ENCODE measurements at places on chromosomes 7 and 10.

DNA sequence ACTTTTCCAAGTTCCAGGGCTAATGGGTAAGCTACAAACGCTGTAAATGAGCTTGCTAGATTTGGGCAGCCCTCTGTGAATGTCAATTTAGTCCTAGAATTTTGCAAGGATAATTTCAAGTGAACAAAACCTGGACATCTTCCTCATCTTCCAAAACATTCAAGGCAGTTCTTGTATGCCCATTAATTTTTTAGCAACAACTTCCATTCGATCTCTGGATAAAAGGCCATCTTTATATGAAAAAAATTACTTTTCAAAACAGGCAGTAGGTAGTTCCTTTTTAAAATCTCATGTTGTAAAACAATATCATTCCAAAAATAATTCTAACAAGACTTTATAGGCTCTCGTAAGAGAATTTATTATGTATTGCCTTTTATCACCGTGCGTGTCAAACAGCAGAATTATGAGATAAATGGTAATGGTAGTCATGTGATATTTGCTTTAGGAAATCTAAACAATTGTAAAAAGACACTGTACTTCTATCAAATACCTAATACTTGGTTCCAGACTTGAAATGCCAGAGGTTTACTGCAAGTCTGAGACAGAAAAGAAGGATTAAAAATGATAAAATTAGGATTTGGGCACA is 143.7 kb upstream of the NRP1 start:
- no peak for DNase-seq

DNA sequence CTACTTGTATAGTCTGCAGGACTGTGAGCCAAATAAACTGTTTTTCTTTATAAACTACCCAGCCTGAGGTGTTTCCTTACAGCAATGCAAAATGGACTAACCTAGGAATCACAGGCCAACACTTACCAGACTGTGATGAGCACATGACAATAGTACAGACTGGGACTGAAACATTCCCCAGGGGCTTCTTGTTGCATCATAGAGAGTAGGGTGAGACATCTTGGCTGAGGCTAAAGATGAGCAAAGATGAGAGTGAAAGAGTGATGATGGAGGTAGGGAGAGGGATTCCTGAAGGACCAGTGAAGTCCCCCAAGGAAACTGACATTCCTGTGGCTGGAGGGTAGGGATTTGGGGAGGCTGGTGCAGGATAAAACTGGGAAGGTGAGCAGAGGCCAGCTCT is 194.4 kb downstream of the TPST1 start:
- DNase-seq, result no peak

DNA sequence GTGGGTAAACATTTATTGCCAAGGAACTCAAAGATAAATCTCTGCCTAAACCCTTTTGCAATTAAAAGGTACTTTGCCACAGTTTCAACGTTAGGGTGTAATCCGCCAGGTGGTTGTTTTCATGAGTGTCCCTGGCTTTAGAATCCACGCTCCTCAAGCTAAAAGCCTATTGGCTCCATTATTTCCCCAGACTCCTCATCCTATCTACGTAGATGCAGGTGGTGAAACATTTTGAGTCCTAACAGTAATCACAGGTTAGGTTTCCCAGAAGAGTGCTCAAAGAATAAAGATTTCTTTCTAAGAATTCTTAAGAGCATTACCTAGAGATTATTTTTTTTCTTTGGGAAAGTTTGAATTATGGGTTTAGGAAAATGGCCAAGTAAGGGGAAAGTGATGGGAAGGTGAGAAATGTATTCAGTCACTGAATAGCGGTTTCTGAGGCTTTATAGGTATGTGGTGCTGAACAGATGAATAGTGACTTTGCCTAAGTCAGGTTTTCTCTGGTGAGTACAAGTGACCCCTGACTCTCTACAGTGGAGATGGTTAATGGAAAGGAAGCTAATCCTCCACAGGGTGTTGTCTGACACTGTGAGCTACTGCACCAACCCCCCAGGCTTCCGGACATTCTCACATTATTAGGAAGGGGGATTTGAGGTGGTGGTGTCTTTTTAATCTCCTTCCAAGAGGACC is 60.2 kb downstream of the NRP1 start:
- no peak for DNase-seq

DNA sequence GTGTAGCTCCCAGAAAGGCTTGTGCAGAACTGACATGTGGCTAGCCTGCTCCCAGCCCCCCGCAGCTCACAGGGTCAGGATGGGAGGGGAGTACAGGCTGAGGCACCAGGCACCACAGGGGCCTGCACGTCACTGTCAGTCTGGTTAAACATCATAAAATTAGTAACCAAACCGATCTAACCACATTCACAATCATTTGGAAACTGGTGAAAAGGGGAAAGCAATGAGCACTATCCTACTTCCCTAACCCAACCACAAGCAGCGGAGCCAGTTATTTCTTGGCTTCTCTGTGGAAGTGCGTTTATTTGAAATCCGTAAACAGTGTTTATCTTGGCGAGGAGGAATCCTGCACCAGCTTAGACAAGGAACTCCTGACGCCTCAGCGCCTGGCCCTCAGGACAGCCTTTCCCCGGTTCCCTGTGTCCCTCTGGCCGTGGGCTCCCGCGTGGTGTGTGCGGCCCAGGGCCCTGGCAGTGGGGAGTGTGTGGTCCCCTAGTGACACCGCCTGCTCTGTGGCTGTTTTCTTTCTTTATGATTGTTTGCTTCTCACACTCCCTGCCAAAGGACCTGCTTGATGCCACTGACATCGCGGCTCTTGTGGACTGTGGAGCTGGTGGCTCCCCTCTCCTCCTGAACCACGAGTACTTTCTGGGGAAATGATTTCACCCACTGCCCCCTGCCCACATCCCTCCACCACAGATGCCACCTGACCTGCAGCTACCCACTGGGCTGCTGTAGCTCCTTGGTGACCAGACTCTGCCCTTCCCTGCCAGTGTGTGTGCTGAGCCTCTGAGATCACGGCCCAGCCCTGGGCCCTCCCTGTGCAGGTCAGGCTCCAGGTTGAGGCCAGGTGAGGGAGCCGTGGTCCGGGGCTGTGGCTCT is 38.0 kb downstream of the INPP5A start:
- DNase-seq, result peak; percentile 36

DNA sequence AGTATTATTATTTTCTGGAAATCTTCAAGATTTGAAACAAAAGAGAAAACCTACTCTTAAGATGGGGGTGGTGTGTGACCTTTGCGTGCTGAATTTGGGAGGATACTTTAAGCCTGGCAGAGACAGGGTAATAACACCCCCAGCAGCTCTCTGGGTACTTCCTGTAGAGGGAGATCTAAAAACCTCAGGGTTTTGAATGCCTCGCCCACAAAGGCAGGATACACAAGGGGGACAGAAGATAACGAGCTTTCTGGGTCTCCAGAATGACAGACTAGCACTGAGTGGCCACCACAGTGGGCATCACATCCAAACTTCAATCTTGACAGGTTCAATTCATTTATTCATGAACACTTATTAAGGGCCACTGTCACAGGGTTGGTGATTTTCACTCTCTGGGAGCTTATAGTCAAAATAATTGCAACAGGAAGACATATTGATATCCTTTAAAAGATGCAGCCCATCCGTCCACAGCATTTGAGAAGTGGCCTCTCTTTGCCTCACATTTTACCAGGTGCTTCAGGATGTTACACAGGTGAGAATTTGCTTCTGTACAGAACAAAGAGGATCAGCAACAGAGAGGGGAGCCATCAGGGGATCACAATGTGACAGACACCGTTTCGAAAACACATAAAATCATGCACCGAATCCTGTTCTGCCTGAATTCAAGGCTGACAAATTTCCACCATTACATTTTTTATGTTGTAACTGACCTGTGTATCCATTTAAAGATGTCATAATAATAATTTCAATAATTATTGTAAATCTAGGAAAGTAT is 14.3 kb downstream of the CPA1 start:
- no peak for DNase-seq

DNA sequence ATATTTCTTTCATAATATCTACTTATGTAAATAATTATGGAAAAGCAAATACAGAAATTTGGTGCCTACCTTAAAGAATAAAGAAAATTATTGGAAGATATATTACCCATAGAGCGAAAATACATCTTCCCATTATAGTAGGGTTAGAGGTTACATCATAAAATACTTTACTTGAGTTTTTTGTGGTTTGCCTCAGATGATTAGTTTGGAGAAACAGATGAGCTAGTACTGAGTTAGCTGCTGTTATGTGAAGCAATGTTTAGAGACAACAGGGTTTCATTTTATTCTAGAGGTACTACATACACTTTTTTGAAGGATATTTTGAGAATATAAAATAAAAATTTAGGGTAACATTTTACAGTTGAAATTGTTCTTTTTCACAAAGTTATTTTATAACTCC is 2.9 kb upstream of the MLLT10 start:
- no peak for DNase-seq

DNA sequence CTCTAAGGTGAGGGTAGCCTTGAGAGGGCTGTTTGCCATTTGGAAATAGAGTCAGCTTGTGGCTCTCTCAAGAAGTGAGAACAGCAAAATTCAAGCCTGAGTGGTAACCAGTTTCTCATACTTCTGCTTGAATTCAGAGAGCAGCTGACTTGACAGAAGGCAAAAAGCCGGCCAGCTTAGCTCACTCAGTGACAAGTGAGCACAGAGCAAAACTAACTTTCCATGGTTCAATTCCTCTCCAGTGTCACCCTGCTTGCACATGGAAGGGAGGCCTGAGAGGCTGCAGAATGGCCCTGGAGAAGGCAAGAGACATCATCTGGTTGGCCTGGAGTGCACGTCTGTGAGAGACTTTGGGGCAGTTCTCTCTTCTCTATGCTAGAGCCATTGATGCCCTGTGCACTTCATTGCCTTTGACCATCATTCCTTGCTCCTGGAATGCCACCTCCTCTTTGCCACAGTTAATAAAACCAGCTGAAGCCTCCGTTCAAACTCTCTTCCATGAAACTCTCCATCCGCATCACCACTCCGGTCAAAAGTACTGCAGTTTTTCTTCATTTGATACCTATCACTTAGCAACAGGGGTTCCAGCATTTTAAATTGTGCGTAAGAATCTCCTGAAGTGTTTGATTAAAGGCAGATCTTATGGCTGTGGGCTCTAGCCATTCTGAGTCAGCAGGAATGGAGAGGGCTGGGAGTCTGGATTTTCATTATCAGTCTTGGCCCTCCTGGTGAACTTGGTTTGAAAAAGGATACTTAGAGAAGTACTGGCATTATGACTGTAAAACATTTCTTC is 69.8 kb upstream of the PIK3CG start:
- DNase-seq, result no peak

GRCh38 chr7:127189074-127189473 is 63.7 kb downstream of the GRM8 start:
- no peak for DNase-seq
